Natural killer cell (primary cell): ENCODE measurements at places on chromosomes 11 and 22.

GRCh38 chr11:62333768-62334167, 3.5 kb upstream of the ASRGL1 start:
- no peaks in the 10 kb centered on the region for H3K36me3 ChIP-seq
- H3K4me3 ChIP-seq: no peak overlapping the region
- DNase-seq: no peak
- H3K4me1 ChIP-seq: peaks cover 12% of the 10 kb centered on the region

- no peaks in the 10 kb centered on the region for H3K4me1 ChIP-seq
- DNase-seq: no peak
These were observed 9.1 kb downstream of the GUCY1A2 start for GRCh38 chr11:107009190-107009589.

GRCh38 chr11:126537492-126537891, 182.0 kb downstream of the ST3GAL4 start:
- no peaks in the 10 kb centered on the region for H3K4me1 ChIP-seq
- no peak overlapping the region for H3K27ac ChIP-seq
- no peak overlapping the region for H3K4me3 ChIP-seq
- no peak for DNase-seq

DNA sequence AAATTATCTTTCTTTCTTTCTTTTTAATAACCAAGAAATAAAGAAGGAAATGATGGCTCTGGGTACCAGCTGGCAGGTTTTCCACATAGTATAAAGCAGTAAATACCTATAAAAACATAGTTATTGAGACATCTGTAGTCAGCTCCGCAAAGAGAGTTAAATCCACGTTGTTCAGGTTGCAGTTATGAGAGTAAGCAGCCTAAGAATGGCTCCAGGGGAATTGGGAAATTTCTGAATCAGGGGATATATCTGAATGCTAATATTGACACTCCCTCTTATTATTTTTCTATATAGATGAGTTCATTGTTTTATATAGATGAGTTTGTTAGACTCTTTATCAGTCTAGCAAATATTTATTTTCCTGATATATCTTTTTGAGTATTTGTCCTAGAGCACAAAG, 322.0 kb upstream of the LRRC4C start:
- no peak for DNase-seq
- H3K36me3 ChIP-seq: no peaks in the 10 kb centered on the region
- no peak overlapping the region for H3K4me3 ChIP-seq
- no peaks in the 10 kb centered on the region for H3K4me1 ChIP-seq
- no peaks in the 10 kb centered on the region for H3K27me3 ChIP-seq
- no peak overlapping the region for H3K27ac ChIP-seq

DNA sequence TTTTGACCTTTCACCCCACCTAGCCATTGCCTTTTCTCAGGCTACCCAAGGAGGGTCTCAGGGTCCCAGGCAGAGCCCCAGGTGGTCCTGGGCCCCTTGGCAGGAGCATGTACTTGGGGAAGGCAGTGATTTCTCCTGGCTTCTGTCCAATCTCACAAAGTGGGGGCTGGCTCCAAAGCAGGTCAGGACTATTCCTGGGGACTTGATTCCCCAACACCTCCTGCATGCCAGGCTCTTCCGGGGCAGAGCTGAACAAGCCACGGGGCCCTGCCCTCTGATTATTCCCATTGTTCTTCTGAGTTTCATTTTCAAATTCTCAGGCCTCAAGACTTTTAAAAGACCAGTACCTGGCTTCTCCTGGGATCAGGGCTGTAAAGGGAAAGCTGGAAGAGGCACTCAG, 1.5 kb upstream of the TCF20 start:
- DNase-seq: no peak
- no peaks in the 10 kb centered on the region for H3K27me3 ChIP-seq
- no peaks in the 10 kb centered on the region for H3K36me3 ChIP-seq
- H3K4me1 ChIP-seq: peaks cover 16% of the 10 kb centered on the region
- H3K4me3 ChIP-seq: no peak overlapping the region
- no peak overlapping the region for H3K27ac ChIP-seq

DNA sequence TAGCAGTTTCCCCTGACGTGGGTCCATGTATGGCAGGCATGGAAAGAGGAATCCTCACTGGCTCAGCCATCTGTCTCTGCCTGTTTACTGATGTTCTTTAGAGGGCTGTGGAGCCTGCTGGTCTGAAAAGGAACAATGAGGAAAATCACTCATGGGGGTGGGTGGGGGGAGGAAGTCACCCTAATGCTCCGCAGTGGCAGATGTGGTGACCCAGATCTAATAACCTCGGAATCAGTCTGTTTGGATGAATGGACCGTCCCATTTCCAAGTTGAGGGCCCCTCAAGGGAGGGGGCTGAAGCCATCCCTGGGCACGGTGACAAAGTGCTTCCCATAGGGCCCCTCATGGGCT, 4.4 kb downstream of the BCR start:
- peaks cover 5% of the 10 kb centered on the region for H3K36me3 ChIP-seq
- no peak overlapping the region for H3K4me3 ChIP-seq
- peak overlapping the region; percentile 58 for H3K27ac ChIP-seq
- DNase-seq: no peak
- no peaks in the 10 kb centered on the region for H3K27me3 ChIP-seq
- H3K4me1 ChIP-seq: peaks cover 74% of the 10 kb centered on the region

- no peak for DNase-seq
- peaks cover 25% of the 10 kb centered on the region for H3K36me3 ChIP-seq
- H3K4me3 ChIP-seq: no peak overlapping the region
- H3K4me1 ChIP-seq: no peaks in the 10 kb centered on the region
These were observed 51.7 kb downstream of the PITPNB start for GRCh38 chr22:27867085-27867952.

DNA sequence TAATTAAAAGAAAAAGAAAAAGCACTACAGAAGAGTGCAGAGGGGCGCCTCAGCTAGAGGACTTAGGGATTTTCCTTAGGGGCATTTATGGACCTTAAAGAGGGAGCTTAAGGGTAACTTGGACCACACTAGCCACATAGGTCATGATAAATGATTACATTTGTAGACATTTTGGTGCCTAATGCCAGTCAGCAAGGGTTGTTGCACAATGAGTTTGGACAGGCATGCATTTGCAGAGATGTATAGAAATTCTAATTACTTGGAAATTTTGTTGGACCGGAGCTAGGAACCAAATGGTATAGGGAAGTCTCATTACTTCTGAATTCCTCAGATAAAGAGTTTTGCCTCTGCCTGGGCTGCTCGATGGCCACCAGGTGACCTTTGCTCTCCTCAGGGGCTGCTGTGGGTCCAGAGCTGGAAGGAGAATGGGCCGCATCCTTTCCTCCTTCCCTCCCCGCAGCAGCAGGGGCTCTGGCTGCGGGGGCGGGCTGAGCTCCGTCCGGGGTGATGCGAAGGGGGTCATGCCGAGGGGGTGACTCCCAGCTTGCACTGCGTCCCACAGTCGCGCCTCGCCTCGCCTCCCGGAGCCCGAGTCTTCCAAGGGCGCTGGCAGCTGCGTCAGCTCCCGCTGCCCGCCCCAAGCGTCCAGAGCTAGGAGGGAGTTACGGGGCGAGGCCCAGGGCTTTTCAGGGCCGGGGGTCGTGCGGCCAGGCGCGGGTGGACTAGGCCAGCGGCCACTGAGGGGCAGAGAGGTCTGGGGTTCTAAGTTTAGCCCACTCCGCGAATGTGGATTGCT, 20.3 kb upstream of the MALAT1 start:
- no peak for DNase-seq
- H3K27ac ChIP-seq: peak overlapping the region; percentile 95
- no peak overlapping the region for H3K4me3 ChIP-seq
- peaks cover 21% of the 10 kb centered on the region for H3K4me1 ChIP-seq
- no peaks in the 10 kb centered on the region for H3K27me3 ChIP-seq

- no peaks in the 10 kb centered on the region for H3K27me3 ChIP-seq
- DNase-seq: no peak
- H3K4me1 ChIP-seq: no peaks in the 10 kb centered on the region
- no peak overlapping the region for H3K4me3 ChIP-seq
- no peak overlapping the region for H3K27ac ChIP-seq
These were observed 288.4 kb upstream of the CCDC90B start for GRCh38 chr11:83574519-83574918.

- no peaks in the 10 kb centered on the region for H3K36me3 ChIP-seq
- H3K4me3 ChIP-seq: no peak overlapping the region
- H3K27me3 ChIP-seq: no peaks in the 10 kb centered on the region
- H3K4me1 ChIP-seq: no peaks in the 10 kb centered on the region
- no peak for DNase-seq
These were observed 61.1 kb downstream of the WT1 start for GRCh38 chr11:32374261-32374711.

DNA sequence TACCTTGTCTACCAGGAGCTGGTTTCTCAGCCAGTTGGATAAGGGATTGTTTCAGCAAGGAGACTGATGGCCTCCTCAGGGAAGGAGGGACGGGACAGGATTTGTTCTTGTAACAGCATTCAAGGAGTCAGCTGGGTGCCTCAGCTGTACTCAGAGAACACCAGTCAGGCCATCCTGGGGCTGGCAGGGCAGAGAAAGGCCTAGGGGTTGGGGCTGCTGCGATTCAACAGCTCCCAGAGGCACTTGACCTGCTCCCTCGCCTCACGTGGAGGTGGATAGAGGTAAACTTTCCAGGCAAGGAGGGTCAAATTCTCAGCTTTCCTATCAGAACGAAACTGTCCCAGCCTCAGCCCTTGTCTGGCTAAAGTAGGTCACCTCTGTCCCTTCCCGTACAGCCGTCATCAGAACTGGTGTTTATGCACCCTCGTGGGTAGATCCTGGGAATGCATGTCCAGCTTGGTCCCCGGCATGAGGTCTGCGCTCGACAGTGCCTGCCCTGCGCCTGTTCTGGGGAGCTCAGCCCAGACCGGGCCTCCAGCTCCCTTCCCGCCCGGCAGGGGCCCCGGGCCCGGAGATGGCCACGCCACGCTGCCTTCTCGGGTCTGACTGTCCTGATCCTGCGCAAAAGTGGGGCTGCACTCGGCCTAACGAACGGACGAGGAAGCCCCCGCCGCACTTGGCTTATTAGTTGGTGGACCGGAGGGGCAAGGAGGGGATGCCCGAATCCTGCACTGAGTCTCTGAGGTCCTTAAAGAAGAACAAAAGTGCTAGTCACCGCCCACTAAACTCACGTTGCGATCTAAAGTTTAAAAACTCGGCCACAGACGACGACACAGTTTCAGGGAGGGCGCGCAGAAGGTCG, 762 bp upstream of the CCDC134 start:
- H3K4me3 ChIP-seq: peak overlapping the region; percentile 96
- H3K27me3 ChIP-seq: no peaks in the 10 kb centered on the region
- peaks cover 14% of the 10 kb centered on the region for H3K36me3 ChIP-seq
- no peak for DNase-seq
- H3K4me1 ChIP-seq: peaks cover 21% of the 10 kb centered on the region

GRCh38 chr11:91258876-91259275, 965.7 kb upstream of the FAT3 start:
- H3K27ac ChIP-seq: no peak overlapping the region
- no peak for DNase-seq
- no peaks in the 10 kb centered on the region for H3K27me3 ChIP-seq
- H3K36me3 ChIP-seq: no peaks in the 10 kb centered on the region
- H3K4me3 ChIP-seq: no peak overlapping the region

DNA sequence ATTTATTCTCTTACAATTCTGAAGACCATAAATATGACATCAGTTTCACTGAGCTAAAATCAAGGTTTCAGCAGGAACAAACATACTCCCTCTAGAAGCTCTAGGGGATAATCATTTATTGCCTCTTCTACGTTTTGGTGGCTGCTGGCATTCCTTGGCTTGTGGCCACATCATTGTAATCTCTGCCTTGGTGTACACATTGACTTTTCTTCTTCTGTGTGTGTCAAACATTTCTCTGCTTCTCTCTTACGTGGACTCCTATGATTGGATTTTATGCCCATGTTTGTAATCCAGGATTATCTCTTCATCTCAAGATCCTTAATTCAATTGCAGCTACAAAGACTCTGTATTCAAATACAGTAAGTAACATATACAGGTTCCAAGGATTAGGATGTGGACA, 30.4 kb upstream of the MMP20 start:
- H3K27me3 ChIP-seq: peaks cover 3% of the 10 kb centered on the region
- DNase-seq: no peak
- H3K36me3 ChIP-seq: no peaks in the 10 kb centered on the region
- H3K4me3 ChIP-seq: no peak overlapping the region

DNA sequence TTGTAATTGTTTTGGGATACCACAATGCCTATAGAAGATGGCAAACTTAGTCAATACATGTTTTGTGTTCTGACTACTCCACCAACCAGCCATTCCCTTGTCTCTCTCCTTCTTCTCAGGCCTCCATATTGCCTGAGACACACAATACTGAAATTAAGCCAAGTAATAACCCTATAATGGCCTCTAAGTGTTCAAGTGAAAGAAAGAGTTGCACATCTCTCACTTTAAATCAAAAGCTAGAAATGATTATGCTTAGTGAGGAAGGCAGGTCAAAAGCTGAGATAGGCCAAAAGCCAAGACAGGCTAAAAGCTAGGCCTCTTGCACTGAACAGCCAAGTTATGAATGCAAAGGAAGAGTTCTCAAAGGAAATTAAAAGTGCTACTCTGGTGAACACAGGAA, 318.7 kb downstream of the TTC28 start:
- no peaks in the 10 kb centered on the region for H3K27me3 ChIP-seq
- no peaks in the 10 kb centered on the region for H3K4me1 ChIP-seq
- no peaks in the 10 kb centered on the region for H3K36me3 ChIP-seq
- no peak overlapping the region for H3K4me3 ChIP-seq
- no peak overlapping the region for H3K27ac ChIP-seq

GRCh38 chr11:133082453-133082781, 449.9 kb downstream of the OPCML start:
- H3K36me3 ChIP-seq: no peaks in the 10 kb centered on the region
- H3K27me3 ChIP-seq: peaks cover 4% of the 10 kb centered on the region
- peaks cover 4% of the 10 kb centered on the region for H3K4me1 ChIP-seq
- peak; percentile 8 for DNase-seq

DNA sequence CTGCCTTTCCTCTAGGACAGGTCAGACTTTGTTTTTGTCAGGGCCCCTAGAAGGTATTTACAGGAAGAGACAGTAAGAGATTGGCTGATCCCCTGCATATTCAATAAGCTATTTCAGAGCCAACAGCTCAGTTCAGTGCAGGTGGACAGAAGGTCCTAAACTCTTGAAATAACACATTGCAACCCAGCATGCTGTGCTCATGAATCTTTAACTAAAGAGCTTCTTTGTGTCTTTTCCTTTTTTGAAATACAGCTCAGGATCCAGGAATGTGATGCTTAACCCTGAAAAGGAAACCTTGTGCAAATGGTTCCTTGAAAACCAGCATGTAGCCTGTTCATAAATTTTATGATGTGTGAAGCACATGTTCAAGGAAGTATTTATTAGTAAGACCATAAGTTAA, 43.9 kb downstream of the BBOX1 start:
- H3K36me3 ChIP-seq: no peaks in the 10 kb centered on the region
- H3K27ac ChIP-seq: no peak overlapping the region
- DNase-seq: no peak
- no peaks in the 10 kb centered on the region for H3K4me1 ChIP-seq
- no peak overlapping the region for H3K4me3 ChIP-seq

GRCh38 chr22:42366806-42367581, 65.2 kb downstream of the NFAM1 start:
- no peak overlapping the region for H3K4me3 ChIP-seq
- H3K27me3 ChIP-seq: peaks cover 16% of the 10 kb centered on the region
- no peak overlapping the region for H3K27ac ChIP-seq
- H3K4me1 ChIP-seq: peaks cover 19% of the 10 kb centered on the region
- no peaks in the 10 kb centered on the region for H3K36me3 ChIP-seq

GRCh38 chr22:25663654-25664053, 78.3 kb upstream of the MYO18B start:
- H3K27me3 ChIP-seq: no peaks in the 10 kb centered on the region
- H3K27ac ChIP-seq: no peak overlapping the region
- no peaks in the 10 kb centered on the region for H3K36me3 ChIP-seq
- no peaks in the 10 kb centered on the region for H3K4me1 ChIP-seq
- no peak for DNase-seq
